ENCODE measurements at places on chromosomes 11 and 22. TPM values are rescaled to one million over a fixed set of nuclear protein-coding genes. Genes with fewer than 3 reads are reported as not detected.

Gene TEAD1
- 102 TPM for total RNA-seq

Gene CPT1A
- total RNA-seq, result 30.4 TPM

Gene POTEH
- total RNA-seq, result not detected

Gene TIGD3
- 0.37 TPM for total RNA-seq

Gene DNAJB7
- not detected for total RNA-seq

Gene C11orf86
- not detected for total RNA-seq

Gene TSSK2
- total RNA-seq, result not detected

Gene CARNS1
- total RNA-seq, result under 0.01 TPM

Gene GLYATL1B
- not detected for total RNA-seq

Gene MRPL17
- 112 TPM for total RNA-seq

Gene RAG2
- not detected for total RNA-seq

Gene KCNQ1
- total RNA-seq, result 0.25 TPM

Gene PAX6
- total RNA-seq, result not detected

Gene OR51E1
- total RNA-seq, result not detected

Gene MUC2
- not detected for total RNA-seq

Gene HEPN1
- total RNA-seq, result not detected

Gene TRIM49D1
- under 0.01 TPM for total RNA-seq

Gene HIC2
- total RNA-seq, result 2.7 TPM

Gene PKDREJ
- total RNA-seq, result not detected

Gene FERMT3
- total RNA-seq, result 3.2 TPM

Gene IGLL5
- not detected for total RNA-seq

Gene HOATZ
- total RNA-seq, result under 0.01 TPM

Gene CCDC89
- 7.9 TPM for total RNA-seq

Gene MYBPC3
- not detected for total RNA-seq

Gene NPTXR
- total RNA-seq, result 4.6 TPM

Gene PNPLA5
- total RNA-seq, result not detected

Gene TUG1
- 36.1 TPM for total RNA-seq

Gene APOL1
- total RNA-seq, result 9.8 TPM

Gene CCS
- 43.2 TPM for total RNA-seq

Gene TEX12
- total RNA-seq, result 0.11 TPM

Gene OR2AG2
- total RNA-seq, result 0.55 TPM

Gene SHISA8
- total RNA-seq, result not detected

Gene SOX6
- 0.62 TPM for total RNA-seq

Gene TP53AIP1
- total RNA-seq, result not detected

Gene MAJIN
- total RNA-seq, result not detected

Gene SAA4
- not detected for total RNA-seq

Gene GLYATL2
- 1.4 TPM for total RNA-seq

Gene MS4A12
- total RNA-seq, result not detected

All from uterine smooth muscle cell (primary cell).